Amniotic epithelial cell (primary cell): ENCODE measurements at places on chromosomes 7 and 10.

- DNase-seq = no peak
Measured at GRCh38 chr10:116324227-116324950, at the start of gene CCDC172. TSS of gene CCDC172 (plus strand) at chr10:116324448. CDS start at chr10:116325012, 564 bp downstream.

DNA sequence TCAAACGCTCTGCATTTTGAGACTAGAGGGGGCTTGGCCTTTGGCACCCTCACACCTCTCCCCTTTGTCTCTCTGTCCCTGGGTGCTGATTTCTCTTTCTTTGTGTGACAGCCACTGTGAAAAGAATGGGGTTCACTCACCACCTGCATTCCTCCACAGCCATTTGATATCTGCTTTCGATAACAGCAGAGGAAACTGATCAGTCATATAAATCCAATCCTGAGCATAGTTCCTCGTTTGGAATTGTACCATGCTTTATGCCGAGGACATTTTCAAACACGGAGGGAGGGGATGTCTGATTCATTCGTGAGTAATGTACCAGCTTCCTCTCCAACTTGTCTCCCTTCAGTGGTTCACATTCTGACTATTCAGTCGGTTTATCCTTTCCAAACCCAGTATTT is 15.8 kb downstream of the MET start:
- DNase-seq = peak; percentile 70

- DNase-seq = peak; percentile 7
Measured at GRCh38 chr7:123811056-123811455, 33.9 kb upstream of the HYAL4 start.

DNA sequence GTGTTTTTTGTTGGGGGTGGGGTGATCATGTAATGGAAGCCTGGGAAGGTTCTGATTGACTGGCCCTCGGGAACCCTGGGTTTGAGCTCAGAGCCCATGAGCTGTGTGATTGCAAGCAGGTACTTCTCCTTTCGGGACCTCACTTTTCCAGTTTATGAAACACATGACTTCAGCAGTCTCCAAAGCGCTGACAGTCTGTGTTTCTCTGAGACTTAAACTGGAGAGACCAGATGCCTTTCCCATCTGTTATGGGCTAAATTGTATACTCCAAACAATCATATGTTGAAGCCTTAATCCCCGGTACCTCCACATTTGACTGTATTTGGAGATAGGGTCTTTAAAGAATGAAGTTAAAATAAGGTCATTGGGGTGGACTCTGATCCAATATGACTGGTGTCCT is 493.6 kb downstream of the GALNT17 start:
- DNase-seq = no peak

GRCh38 chr10:114626841-114627240 is 31.2 kb downstream of the ABLIM1 start:
- no peak for DNase-seq

GRCh38 chr7:117666031-117666430 is 186.2 kb downstream of the CFTR start:
- peak; percentile 84 for DNase-seq

DNA sequence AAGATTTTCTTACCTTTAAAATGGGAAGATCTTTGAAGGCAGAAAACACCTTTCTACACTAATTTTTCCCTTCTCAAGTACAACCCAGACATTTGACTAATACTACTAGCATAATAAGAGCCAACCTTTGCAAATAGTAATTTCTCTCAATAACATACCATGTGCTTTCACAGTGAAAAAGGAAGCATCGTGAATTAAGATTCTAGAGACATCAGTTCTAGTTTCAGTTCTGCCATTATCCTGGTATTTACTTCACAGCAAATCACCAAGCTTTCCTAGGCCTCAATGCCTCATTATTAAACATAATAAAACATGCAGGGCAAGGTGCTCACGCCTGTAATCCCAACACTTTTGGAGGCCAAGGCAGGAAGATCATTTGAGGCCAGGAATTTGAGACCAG is 24.9 kb downstream of the GSAP start:
- DNase-seq = no peak

GRCh38 chr10:132515811-132516726 is 21.5 kb upstream of the INPP5A start:
- no peak for DNase-seq

- DNase-seq = no peak
Measured at GRCh38 chr7:97117035-97117371, 495 bp upstream of the SDHAF3 start.

DNA sequence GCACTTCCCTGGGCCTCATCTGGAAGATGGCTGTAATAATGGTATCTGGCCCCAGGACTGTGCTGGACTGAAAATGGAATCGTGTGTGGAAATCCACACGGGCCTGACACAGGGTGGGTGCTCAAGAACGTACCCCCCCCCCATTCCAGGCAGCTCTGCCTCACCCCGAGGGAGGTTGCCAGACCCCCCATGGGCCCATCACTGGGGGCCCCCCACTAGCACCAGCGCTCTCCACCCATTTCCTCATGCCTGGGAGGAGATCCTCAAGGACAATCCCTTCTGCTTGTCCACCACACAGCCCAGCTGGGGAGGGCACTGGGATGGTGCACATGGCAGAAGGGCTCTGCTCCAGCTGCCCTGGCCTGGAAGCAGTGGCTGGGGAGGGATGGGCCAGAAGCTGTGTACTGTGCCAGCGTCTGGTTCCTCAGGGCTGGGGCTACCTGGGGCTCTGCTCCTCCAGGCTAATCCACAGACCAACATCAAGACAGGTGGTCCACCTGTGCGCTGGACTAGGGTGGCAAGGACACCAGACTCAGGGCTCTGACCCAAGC is 55.4 kb downstream of the CAMK2B start:
- DNase-seq = no peak
